ENCODE measurements at places on chromosomes 7 and 10.

GRCh38 chr7:129832282-129832681 lies 120.5 kb downstream of the UBE2H start:
- DNase-seq, result no peak

DNA sequence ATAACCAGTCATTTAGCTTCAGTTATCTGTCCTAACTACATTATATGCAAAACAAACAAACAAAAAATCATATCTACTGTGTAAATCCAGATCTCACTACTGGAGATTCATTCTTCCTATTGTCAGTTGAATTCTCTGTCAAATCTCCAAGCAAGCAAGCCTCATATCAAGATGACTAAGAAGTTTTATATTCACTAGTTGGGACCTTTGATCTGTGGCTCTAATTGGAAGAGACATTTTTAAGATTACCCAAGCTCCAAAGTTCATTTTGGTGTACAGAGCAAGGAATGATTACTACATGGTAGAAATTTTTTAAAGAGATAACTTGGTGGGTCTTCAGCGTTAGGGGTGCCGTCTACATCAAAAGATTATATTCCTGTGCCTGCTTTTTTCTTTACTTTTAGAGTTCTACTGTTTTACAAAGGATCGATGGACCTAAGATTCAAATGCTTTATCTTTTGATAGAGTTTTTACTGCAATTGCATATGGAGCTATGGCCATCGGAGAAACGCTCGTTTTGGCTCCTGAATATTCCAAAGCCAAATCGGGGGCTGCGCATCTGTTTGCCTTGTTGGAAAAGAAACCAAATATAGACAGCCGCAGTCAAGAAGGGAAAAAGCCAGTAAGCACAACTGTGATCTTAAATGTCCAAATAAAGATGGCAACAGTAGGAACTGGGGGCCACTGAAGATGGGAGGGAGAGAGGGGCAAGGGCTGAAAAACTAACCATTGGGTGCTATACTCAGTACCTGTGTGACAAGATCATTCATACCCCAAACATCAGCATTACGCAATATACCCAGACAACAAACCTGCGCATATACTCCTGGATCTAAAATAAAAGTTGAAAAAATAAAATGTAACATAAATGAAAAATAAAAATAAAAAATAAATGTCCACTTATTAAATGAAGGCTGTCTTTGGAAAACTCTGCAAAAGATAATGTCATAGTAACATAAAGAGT lies 47.9 kb downstream of the SP8 start:
- DNase-seq, result no peak

DNA sequence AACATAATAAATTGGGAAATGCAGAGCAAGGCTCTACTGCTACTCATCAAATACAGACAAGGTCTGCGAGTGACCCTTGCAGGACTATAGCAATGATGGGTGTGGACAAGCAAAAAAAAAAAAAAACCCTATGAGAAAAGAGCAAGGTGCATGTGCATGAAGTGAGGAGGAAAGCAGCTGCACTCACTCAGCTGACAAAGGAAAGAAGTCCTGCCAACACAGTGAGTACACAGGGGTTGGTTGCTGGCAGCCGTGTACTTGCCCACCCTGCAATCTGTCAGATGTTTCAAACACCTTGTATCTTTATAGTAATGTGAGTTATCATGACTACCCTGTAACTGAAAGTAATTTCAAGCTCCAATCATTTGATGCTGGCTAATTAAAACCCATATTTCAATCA lies 20.5 kb downstream of the CHCHD3 start:
- DNase-seq, result no peak

- no peak for DNase-seq
These were observed 95.5 kb downstream of the CTBP2 start for GRCh38 chr10:125064681-125065492.

DNA sequence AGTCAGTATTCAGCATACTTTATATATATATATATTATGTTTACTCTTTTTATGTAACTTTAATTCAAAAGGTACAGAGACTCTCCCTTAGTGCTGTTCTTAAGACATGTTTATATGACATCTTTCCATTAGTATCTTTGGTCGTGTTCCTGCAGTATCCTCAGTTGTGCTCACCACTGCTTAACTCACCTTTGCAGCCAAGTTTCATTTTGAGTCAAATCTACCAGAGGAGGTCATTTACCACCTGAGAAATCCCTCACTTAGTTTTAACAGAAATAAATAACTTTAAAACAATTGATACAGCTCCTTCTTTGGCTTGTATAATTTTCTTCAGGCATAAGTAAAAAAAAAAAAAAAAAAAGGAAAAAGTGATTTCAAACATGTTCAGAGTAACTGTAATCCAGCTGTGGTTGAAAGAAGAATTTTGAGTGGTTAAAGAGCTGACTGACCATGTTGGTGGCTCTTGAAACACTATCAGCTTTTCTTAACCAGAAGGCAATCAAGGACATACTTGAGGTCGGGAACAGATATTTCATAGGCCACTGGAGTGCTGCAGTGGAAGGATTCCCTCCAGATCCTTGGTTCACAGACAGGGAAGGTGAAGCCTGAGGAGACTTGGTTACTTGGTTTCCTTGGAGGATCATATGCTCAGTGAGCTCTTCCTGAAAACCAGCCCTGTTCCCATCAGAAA lies 116.8 kb downstream of the AUTS2 start:
- DNase-seq, result no peak

All from stimulated activated naive CD4-positive, alpha-beta T cell (primary cell).